ENCODE measurements at places on chromosomes 13 and 19. TPM values are rescaled to one million over a fixed set of nuclear protein-coding genes. Genes with fewer than 3 reads are reported as not detected.

Gene DHRS12
- total RNA-seq: 8.9 TPM

Gene WDR88
- not detected for total RNA-seq

Gene RFPL4AL1
- not detected for total RNA-seq

Gene TMEM190
- not detected for total RNA-seq

Gene PTPRS
- 29.7 TPM for total RNA-seq

Gene GARIN5A
- 0.78 TPM for total RNA-seq

Gene B3GNT3
- total RNA-seq: 13.7 TPM

Gene POU2F2
- total RNA-seq: 25.6 TPM

Gene CEACAM7
- total RNA-seq: not detected

Gene SYMPK
- 29.0 TPM for total RNA-seq

Gene OR7A5
- not detected for total RNA-seq

Gene CHST8
- total RNA-seq: not detected

Gene SMIM44
- total RNA-seq: not detected

Gene PGLYRP2
- not detected for total RNA-seq

Gene STARD13
- total RNA-seq: 7.3 TPM

Gene EEF1AKMT1
- total RNA-seq: 12.3 TPM

Gene IZUMO2
- total RNA-seq: not detected

Gene KLF1
- not detected for total RNA-seq

Gene GSX1
- not detected for total RNA-seq

Gene ZNF600
- 2.2 TPM for total RNA-seq

Gene IGSF23
- not detected for total RNA-seq

Gene ZNF441
- 1.3 TPM for total RNA-seq

Gene PBX4
- 0.86 TPM for total RNA-seq

Gene ZNF571
- 1.8 TPM for total RNA-seq

Gene LPAR6
- 5.8 TPM for total RNA-seq

Gene GGACT
- total RNA-seq: 8.7 TPM

Gene OLFM4
- not detected for total RNA-seq

Gene CLEC17A
- not detected for total RNA-seq

Gene SERTAD3
- total RNA-seq: 20.4 TPM

Gene CFAP97D2
- not detected for total RNA-seq

Gene ZNF471
- total RNA-seq: 1.9 TPM

Gene SYNGR4
- total RNA-seq: not detected

Gene DENND1C
- total RNA-seq: not detected

Gene ARRDC5
- not detected for total RNA-seq

Gene HSPB6
- total RNA-seq: 0.15 TPM

Gene NCLN
- total RNA-seq: 71.5 TPM

Gene SHD
- total RNA-seq: not detected

Gene PGPEP1
- 5.6 TPM for total RNA-seq

Gene COL5A3
- total RNA-seq: 0.62 TPM

Gene UNC13A
- total RNA-seq: 0.55 TPM

Gene ZNF491
- 0.11 TPM for total RNA-seq

Gene ARHGAP45
- total RNA-seq: 5.4 TPM

Gene ONECUT3
- total RNA-seq: not detected

Gene NLRP4
- total RNA-seq: not detected

Gene MYH14
- 0.08 TPM for total RNA-seq

Gene CCNA1
- 18.2 TPM for total RNA-seq

Gene KCNRG
- 0.23 TPM for total RNA-seq

Gene TMEM38A
- total RNA-seq: 0.91 TPM

All from hair follicular keratinocyte (primary cell).